ENCODE measurements at places on chromosomes 13 and 19.

DNA sequence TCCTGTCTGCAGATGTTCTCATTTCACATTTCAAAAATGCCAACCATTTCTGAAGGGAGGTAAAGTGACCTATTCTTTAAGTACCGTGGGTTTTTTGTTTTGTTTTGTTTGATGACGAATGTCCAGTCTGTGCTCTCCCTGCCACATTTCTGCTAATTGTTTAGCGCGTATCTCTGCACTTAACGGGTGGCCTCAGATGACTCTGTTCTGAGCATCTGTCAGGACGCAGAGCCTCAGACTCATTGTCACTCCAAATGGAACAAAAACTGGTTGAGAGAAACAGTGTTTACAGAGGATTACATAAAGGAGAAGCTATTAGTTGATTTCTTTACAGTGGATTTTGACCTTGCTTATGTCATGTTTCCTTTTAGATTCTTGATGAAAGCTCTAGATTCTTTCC is 23.7 kb downstream of the TPP2 start:
- no peak for DNase-seq

GRCh38 chr13:34011552-34012085 is 193.7 kb downstream of the RFC3 start:
- no peak for DNase-seq

DNA sequence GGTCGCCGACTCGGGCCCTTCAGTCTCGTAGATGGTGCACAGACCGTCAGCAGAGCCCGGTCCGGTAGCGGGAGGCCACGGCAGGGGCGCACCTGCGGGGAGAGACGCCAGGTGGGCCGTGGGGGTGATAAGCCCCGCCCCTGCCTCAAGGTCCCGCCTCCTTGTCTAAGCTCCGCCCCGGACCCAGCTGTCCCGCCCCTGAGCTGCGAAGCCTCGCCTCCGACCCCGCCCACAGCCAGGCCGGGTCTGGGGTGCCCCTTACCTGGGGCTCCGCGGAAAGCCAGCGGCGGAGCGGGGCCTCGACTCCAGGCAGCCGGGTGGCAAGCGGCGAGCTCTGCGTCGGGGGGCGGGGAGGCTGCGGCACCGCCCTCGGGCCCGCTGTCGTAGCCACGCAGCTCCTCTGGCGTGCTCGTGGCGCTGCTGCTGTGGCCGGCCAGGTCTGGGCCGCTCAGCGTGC is 4.7 kb downstream of the PRR36 start:
- DNase-seq, result no peak

GRCh38 chr19:50340331-50340730 is 11.2 kb upstream of the KCNC3 start:
- no peak for DNase-seq

DNA sequence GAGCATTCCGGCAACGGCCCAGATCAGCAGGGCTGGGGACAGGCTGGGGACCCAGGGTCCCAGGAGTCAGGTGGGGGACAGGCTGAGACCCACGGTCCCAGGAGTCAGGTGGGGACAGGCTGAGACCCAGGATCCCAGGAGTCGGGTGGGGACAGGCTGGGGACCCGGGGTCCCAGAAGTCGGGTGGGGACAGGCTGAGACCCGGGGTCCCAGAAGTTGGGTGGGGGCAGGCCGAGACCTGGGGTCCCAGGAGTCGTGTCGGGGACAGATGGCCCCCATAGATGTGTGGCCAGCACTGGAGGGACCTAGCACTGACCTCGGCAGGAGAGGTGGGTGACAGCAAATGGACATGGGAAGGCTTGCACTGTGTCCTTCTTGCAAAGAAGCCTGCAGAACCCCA is 39.7 kb upstream of the SOX1 start:
- no peak for DNase-seq

DNA sequence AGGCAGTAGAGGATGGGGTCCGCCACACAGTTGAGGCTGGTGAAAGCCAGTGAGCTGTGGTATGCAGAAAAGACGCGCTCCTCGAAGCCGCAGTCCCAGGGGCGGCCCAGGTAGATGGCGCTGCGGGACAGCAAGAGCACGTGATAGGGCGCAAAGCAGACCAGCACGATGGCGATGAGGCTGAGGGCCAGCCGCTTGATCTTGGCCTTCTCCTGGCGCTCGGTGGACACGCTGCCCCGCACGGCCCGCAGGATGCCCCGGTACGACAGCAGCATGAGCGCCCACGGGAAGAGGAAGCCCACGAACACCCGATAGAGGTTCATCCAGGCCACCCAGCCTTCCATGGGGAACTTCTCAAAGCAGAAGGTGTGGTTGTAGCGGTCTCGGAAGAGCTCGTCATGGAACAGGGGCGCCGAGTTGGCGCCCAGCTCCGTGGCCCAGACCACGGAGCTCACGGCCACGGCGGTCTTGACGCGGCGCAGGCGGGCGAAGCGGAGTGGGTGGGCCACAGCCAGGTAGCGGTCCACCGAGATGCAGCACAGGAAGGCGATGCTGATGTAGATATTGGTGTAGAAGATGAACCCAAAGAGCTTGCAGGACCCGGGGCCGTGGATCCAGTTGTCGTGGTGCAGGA is 6.5 kb upstream of the OPA3 start:
- DNase-seq, result peak; percentile 43

GRCh38 chr13:40576369-40576768 is 90.1 kb downstream of the FOXO1 start:
- DNase-seq, result no peak

GRCh38 chr19:33665776-33666595 is 44.2 kb downstream of the CHST8 start:
- DNase-seq, result no peak

GRCh38 chr13:39542361-39542760 is 60.6 kb downstream of the LHFPL6 start:
- DNase-seq, result no peak

DNA sequence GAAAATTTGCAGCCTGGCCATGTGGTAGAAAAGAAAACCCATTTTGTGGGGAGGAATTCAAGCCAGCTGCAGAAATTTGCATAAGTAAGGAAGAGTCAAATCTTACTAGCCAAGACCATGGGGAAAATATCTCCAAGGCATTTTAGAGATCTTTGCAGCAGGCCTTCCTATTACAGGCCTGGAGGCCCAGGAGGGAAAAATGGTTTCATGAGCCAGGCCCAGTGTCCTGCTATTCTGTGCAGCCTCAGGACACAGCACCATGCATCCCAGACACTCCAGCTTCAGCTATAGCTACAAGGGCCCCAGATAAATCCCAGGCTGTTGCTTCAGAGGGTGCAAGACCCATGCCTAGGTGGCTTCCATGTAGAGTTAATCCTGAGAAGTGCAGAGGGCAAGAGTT is 1590.1 kb upstream of the PRR20A start:
- no peak for DNase-seq

GRCh38 chr19:38792250-38793111 is 3.5 kb downstream of the LGALS7B start:
- no peak for DNase-seq

DNA sequence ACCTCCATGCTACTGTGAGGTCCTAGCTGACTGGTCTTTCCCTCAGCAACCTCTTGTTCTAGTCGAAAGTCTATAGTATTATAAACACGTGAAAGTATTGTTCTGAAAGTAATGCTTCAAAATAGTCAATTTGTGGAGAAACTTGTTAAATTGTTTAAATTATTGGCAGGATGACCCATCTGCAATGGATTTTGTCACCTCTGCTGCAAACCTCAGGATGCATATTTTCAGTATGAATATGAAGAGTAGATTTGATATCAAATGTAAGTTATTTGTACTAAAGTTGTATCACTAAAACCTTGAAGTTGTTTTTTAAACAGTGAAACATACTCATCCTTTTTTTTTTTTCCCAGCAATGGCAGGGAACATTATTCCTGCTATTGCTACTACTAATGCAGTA is 25.9 kb downstream of the UBA2 start:
- DNase-seq, result no peak

DNA sequence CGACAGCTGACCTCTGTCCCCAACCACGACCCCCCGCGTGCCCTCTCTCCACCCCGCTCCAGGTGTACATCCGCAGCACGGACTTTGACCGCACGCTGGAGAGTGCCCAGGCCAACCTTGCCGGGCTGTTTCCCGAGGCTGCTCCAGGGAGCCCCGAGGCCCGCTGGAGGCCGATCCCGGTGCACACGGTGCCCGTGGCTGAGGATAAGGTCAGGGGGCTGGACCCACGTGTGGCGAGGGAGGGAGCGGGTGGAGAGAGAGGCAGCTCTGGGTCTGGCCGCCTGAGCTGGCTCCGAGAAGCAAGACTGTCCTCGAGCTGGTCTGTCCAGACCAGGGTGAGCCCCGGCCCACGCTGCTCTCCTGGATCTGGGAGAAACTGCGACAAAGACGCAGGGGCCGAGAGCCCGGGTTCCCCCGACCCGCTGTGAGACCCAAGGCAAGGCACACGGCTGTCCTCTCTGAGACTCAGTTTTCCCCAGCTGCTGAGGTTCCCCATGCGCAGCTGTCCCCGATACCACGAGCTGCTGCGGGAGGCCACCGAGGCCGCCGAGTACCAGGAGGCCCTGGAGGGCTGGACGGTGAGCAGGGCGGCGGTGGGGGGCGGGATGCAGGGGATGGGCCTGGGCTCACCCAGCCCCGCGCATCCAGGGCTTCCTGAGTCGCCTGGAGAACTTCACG is 1.5 kb downstream of the ACP4 start:
- DNase-seq, result no peak

- DNase-seq, result no peak
Measured at GRCh38 chr13:51125495-51126226, 14.6 kb upstream of the C13orf42 start.

DNA sequence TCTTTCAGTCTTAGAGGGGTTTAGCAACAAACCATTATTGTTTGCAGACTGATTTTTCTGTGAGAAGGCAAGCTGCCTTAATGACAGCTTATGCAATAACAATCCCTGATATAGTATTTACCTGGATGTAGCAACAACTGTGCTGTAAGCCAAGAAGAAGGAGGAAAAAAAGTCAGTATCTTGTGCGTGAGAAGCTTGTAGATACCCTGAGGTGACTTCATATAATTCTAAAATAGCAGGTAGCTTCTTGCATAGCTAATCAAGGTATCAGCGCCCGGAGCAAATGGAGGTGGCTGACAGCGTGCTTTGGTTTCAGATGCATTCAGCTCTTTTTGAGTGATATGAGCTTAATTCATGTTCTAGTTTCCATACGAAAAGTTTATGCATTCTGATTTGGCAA is 309.8 kb downstream of the KLF5 start:
- no peak for DNase-seq

DNA sequence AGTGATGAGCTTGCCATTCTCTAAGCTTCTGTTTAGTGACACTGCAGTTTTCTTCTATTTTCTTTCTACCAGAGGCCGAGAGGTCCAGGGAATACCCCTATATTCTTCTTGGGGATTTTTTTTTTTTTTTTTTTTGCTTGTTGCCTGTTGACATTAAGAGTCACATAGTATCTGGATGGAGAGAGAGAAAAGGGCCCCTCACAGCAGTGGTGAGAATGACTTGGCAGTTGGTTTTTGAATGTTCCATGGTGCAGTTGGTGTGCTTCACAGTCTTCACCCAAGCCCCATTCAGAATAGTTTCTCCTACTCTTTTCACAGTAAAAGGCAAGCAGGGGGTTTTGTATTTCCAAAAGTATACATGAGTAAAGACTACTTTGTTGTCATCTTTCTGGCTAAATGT is 577.9 kb downstream of the LMO7 start:
- DNase-seq, result no peak

DNA sequence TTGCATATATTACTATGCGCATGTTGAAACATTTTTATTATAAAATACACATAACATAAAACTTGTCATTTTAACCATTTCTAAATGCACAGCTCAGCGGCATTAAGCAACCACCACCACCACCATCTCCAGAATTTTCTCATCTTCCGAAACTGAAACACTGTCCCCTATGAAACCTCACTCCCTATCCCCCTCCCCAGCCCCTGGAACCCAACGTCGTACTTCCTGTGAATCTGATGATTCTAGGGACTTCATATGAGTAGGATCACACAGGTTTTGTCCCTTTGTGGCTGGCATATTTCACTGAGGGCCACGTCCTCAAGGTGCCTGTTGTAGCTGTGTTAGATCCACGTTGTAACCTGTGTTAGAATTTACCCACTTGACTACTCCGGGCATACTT is 716 bp upstream of the MAP2K2 start:
- no peak for DNase-seq

GRCh38 chr13:114089341-114089740 is 43.1 kb downstream of the RASA3 start:
- no peak for DNase-seq

GRCh38 chr13:77911751-77912150 is 6.9 kb downstream of the EDNRB start:
- DNase-seq, result no peak

DNA sequence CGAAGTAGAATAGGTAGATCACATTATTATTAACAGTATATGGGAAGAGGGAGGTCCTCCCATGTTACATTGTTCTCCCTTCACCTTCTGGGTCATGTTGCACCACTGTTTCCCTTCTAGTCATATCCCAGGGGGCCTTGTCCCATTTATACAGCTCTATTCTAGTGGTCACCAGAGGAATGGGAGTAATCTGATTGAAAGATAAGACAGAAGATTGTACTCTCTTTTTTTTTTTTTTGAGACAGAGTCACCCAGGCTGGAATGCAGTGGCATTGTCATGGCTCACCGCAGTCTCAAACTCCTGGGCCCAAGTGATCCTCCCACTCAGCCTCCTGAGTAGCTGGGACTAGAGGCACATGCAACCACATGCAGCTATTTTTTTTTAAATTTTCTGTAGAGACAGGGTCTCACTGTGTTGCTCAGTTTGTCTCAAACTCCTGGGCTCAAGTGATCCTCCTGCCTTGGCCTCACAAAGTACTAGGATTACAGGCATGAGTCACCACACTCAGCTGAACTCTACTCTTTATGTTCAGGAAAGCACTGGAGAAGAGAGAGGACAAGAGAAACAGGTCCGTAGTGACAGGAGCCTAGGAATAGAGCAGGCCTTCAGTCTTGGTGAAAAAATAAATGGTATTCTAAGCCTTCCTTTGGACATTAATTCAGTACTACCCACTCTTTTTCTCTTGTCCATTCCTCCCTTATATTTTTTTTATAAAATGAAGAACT is 4.3 kb upstream of the ZNF529 start:
- DNase-seq, result no peak

- no peak for DNase-seq
Measured at GRCh38 chr19:32540621-32541020, 40.4 kb upstream of the PDCD5 start.
